T-helper 1 cell (primary cell): ENCODE measurements at places on chromosomes 3 and 15.

DNA sequence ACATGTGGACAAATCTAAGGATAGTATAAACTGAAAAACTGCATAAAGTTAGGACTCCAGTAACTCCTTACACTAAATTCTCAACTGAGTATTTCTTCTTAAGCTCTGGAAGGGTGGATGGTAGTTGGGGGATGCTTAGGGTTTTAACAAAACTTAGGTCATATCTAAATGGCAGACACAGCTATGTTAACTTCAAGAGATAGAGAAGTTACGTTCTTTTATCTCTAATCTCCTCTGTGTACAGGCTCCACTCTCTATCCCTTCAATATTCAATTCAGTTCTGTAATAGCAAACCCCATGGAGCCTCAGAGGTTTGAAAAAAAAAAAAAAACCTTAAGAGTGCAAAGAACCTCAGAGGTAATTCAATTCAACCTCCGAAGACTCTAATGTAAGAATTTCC lies 3.1 kb downstream of the CMTM6 start:
- DNase-seq = no peak

- no peak for DNase-seq
Measured at GRCh38 chr3:42511201-42511600, 8.8 kb downstream of the VIPR1 start.

- DNase-seq = no peak
Measured at GRCh38 chr3:142394921-142395622, 52.8 kb downstream of the XRN1 start.

DNA sequence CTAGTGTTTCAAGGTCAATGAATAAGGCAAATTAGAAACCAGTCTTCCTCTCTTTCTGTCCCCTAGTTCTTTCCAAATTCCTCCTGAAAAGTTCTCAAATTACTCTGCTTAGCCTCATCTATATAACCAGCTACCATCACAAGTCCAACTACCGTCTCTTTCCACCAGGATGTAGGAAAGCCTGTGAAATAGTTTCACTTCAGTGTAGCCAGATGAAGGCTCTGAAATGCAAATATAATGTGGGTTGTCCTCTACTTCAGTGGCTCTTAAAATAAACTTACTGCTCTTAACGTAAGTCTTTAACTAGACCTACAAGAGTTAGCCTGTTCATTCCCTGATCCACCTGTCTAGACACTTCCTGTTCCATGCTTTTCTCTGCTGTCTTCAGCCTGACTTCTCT lies 827.7 kb downstream of the ROBO1 start:
- DNase-seq = no peak

DNA sequence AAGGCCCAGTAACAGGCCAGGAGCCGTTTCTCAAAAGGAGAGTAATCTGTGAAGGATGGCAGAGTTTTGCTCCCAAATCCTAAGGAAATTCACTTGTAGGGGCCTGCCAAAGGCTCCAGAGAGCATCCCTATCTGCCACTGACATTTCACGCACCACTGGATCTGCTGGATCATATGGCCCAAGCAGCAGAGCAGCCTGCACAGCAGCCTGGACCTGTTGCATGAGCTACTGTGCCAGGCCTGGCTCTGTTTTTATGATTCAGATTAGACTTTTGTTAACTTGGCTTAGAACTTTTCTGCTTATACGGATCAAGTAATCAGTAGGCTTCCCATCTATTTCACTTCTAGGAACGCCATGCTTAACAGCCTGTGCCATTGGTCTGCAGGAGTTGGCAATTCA lies 70.7 kb downstream of the CHRD start:
- no peak for DNase-seq

DNA sequence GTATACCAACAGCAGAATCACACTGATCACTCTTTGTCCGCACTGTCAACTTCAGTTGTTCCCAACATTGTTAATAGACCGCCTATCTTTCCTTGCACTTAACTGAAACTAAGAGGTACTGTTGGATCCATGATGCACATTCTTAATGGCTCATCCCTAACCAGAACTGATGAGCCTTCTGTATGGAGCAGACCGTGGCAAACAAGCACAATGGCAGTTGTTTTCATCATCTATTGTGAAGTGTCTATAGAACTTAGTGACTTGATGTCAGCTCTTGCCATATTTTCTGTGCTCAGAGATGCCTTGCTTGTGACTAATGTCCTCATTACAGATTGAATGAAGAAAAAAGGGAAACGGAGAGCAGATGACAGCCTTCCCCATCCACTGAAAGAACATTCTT lies 347.4 kb downstream of the NLGN1 start:
- DNase-seq = no peak

- no peak for DNase-seq
Measured at GRCh38 chr3:134231131-134231530, 19.5 kb downstream of the RYK start.

- no peak for DNase-seq
Measured at GRCh38 chr3:30428251-30428650, 178.2 kb upstream of the TGFBR2 start.

- no peak for DNase-seq
Measured at GRCh38 chr3:38116471-38117162, 20.3 kb downstream of the ACAA1 start.

- DNase-seq = no peak
Measured at GRCh38 chr3:57078635-57079473, 18.4 kb downstream of the SPATA12 start.

DNA sequence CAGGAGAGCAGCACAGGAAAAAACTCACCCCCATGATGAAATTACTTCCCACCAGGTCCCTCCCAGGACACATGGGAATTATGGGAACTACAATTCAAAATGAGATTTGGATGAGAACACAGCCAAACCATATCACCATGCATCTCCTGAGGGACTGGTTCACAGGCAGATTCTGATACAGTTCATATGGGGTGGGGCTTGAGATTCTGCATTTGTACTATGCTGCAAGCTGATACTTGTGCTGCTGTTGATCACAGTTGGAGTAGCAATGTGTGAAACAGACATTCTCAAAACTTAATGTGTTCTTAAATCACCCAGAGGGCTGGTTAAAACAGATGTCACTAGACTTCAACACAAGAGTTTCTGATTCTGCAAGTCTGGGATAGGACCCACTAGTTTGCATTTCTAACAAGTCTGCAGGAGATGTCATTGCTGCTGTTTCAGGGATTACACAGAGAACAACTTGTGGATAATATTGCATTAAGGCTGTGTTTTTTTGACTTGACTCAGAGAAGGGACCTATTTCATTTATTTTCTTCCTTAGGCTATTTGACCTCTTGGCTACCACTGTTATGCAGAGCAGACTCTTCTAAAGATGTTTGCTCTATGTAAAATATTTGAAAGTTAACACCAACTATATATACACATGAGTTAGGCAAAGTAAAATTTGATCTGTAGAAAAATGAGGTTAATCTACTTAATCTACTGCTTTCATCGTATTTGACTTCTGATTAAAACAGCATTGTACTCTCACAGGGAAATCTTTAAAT lies 194.2 kb upstream of the CNTN3 start:
- DNase-seq = no peak

DNA sequence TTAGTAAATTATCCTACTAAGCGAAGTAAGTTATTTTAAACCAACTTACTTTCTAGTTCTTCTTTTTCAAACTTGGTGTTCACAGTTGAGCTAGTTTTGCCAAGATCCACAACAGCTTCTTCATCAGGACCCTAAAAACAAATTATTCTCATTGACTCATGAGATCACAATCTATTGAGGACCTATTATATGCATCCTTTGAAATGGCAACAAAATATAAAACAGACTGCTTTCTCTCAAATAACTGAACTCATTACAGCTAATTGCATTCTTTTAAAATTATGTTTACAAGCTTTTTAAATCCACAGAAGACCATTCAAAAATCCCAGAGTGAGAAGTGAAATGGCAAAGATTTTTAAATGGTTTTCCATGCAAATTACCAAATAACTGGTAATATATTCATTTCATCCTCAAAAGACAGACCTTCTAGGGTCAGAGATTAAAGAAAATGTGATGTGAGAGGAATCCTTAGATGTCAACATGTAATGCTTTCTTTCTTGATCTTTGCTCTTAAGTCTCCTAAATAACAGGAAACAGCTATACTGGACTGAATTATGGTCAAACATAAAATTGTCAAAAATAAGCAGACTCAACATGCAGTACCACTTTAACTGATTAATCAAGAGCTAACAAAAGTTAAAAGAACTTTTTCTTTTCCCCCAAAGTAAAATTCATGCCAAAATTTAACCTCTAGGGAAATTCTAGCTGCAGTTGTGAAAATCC lies 31.7 kb downstream of the SLC4A7 start:
- no peak for DNase-seq

- no peak for DNase-seq
Measured at GRCh38 chr15:49383266-49383665, 39.8 kb upstream of the FGF7 start.

- no peak for DNase-seq
Measured at GRCh38 chr3:113834983-113835382, 3.6 kb upstream of the GRAMD1C start.

DNA sequence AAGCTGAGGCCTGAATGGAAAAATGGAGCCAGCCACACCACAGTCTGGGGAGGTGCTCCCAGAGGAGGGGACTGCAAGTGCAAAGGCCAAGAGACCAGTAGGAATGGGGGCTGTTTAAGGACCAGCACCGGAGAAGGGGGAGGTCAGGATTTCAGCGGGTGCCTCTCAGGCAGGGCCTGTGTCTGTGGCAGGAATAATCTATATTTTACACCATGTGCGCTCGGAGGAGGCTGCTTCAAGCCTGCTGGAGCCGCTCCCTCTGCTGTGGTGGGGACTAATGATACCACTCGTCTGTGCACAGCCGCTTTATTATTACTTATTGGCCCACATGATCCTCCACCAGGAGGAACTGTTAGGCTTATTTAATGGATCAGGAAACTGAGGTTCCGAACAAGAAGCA lies 45.3 kb downstream of the TPRA1 start:
- no peak for DNase-seq

DNA sequence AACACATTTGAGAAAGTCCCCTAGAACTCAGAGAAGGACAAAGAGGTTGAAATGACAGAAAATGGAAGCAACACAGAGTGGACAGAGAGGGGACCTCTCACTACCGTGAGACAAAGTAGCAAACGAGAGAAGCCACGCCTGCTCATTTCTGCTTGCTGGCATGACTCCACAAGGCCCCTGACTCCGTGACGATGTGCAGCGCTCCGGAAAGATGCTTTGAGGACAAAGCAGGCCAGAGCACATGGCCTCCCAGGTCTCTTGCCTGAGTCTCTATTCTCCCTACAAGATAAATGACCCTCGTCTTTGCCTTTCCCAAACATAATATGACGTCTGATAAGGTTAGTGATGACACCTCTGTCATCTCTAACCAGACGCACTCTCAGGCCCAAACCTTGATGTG lies 63.8 kb upstream of the CTSH start:
- no peak for DNase-seq

GRCh38 chr15:98556321-98556720 lies 92.0 kb upstream of the IGF1R start:
- DNase-seq = no peak

DNA sequence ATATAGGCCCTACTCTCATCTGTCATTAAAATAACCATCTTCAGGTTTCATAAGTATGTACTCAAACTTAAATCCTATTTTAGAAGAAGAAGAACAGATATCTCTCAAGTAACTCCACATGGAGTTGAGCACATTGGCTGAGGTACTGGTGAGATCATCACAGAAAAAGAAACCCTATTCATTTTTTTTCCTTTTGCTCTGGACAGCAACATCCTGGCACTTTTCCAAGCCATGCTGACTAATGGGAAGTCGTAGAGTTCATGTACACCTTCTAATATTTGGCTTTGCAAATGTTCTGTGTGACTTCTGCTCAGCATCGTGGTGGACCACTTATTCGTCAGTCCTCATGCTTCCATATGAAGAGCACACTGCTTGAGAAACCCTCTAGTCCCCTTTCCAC lies 336.0 kb upstream of the KCNH8 start:
- no peak for DNase-seq

DNA sequence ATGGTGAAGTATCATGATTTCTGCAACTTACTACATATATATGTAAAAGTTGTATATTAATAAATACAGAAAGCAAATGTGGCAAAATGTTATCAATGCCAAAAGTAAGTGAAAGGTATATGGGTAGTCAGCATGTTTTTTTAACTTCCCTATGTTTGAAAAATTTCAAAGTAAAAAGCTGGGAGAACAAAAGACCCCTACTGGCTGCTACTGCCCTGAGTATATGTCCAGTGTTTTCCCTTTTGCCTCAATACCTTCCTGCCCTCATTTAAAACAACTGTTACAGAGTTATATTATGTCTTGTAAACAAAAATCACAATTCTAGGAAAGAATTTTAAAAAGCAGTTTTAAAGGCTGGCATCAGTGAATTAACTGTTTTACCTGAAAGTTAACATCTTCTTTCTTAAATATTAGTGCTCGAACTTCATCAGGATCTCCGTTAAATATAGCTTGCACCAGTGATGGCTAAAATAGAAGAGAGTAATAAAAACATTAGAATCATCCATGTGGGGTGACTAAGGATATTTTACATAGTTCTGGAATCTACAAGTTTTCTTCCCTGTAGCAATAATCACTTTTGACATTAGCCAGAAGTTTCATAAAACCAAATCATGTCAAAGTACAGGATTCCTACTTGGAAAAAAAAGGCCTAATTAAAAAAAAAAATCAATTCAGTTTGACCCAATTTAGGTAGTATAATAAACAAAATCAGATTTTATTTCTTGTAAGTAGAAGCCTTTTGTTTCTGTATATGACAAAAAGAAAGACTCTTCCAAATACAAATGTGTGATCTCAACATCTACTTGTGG lies 2.7 kb downstream of the ANKRD28 start:
- DNase-seq = no peak

- no peak for DNase-seq
Measured at GRCh38 chr3:161322781-161323568, 48.3 kb downstream of the SPTSSB start.

DNA sequence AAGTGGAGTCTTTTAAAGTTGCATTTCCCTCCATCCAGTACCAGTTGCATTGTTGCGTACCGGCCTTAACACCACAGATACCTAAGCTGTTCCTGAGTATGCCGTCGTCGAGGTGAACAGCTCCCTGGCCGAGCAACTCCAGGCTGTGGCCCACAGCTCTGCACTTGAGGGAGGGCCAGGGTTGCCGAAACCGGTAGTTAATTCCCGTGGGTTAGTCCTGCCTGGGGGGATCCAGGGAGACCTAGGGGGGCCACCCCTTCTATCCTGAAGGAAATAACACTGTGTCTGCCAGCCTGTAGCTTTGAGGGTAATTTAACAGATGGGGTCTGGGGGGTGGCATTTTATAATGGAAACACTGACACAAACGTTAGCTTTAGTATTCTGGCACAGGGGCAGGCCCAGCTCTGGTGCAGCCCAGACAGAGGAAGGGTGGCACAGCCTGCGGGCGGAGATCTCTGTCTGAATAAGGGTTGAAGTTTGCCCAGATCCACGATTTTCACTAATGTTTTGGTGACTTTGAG lies 60.8 kb downstream of the RGMA start:
- no peak for DNase-seq

DNA sequence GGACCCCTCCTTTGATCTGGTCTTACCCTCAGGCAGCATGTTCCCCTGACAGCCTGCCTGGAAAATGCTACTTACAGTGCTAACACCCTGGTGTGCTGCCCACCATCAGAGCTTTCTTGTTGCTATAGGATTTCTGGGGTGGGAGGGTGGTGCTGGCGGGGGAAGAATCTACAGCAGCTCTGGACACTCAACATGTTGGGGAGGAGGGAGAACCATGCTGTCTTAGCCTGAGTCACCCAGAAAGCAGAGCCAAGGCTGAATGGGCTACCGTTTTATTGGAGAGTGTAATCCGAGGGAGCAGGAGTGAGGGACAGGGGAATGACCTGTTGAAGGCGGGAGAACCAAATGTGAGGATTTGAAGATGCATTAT lies 45.6 kb downstream of the MFSD1 start:
- no peak for DNase-seq

- no peak for DNase-seq
Measured at GRCh38 chr3:52084216-52084945, 28.0 kb upstream of the DUSP7 start.

- no peak for DNase-seq
Measured at GRCh38 chr3:186471771-186472170, 72.4 kb downstream of the CRYGS start.
